CD4-positive, alpha-beta T cell treated with Interleukin-1 beta for 1 hour (primary cell): ENCODE measurements at places on chromosomes 13 and 19.

DNA sequence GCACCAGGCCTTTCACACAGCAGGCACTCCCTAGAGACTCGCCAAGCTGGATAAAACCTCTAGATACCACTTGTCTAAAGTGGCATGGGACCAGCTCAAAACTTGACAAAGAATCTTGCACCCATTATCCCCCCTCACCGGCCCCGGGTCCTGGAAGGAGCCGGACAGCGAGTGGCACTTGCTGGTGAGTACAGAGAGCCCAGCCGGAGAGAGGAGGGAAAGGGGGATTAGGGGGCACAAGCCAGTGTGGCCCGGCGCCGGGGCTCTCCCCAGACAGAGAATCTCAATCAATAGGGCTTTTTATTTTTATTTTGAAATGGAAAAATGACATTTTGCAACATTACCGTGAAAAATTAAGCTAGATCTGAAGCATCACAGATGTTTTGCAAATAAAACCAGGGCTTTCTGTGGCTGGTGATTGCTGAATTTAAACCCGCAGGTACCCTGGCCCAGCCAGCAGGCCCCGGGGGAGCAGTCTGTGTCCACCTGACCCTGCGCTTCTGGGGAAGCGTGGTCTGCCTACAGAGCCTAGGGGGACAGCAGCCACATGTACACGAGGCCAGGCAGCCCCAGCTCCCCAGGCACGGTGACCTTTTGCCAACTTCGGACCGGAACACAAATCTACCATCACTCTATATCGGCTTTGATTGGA lies 10.0 kb upstream of the VSTM2B start:
- DNase-seq: no peak

GRCh38 chr13:72696579-72696978 lies 30.9 kb downstream of the MZT1 start:
- DNase-seq: no peak

- DNase-seq: no peak
Observed at GRCh38 chr13:46109451-46109850, 4.6 kb upstream of the CPB2 start.

DNA sequence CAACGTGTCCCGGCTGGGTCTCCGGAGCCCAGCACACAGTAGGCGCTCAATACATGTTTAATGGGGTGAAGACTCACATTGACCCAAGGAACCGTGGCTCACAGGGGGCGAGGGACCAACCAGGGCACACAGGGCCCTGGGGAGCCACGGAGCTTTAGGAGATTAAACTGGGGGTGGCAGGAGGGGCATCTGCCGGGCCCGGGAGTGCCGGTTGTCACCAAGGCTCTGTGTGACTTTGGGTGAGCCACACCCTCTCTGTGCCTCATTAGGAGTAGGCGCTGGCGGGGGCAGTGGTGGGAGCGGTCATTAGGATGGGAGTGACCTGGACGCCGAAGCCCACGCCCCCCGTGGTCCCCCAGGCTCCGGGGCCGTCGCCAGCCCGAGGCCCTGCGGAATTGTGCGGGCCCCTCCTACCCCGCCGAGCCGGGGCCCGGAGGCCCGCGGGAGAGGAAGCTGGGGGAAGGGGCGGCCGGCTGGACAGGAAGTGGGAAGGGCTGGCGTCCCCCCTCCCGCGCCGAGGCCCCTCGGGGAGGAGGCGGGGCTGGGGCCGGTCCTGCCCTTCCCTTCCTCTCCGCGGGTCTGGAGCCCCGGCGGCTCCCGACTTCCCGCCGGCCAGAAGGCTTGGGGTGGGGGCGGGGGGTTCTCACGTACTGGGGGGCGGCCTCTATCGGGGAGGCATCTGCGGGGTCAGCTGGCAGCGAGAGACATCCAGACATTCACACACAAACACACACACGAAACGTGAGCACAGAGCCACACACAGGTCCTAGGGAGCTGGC lies 1.8 kb upstream of the SSBP4 start:
- DNase-seq: peak; percentile 40

DNA sequence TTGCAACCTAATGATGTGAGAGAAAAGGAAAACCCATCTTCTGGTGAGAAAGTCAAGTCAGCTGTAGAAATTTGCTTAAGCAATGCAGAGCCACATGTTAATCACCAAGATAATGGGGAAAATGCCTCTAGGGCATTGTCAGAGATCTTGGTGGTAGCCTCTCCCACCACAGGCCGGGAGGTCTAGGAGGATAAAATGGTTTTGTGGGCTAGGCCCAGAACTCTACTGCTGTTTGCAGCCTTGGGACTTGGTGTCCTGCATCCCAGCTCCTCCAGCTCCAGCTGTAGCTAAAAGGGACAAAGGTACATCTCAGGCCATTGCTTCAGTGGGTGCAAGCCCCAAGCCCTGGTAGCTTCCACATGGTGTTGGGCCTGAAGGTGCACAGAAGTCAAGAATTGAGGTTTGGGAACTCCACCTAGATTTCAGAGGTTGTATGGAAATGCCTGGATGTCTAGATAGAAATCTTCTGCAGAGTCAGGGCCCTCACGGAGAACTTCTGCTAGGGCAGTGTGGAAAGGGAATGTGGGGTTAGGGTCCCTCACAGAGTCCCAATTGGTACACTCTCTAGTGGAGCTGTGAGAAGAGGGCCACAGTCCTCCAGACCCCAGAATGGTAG lies 382.2 kb upstream of the KLHL1 start:
- no peak for DNase-seq

- DNase-seq: no peak
Observed at GRCh38 chr13:94030415-94031119, 448.9 kb downstream of the DCT start.
